ENCODE measurements at places on chromosomes 5 and 9. TPM values are rescaled to one million over a fixed set of nuclear protein-coding genes. Genes with fewer than 3 reads are reported as not detected.

The GRAMD2B gene
- total RNA-seq, result 30.6 TPM

GRCh38 chr9:121739971-121740370 lies 88.5 kb downstream of the DAB2IP start:
- no peaks in the 10 kb centered on the region for H3K36me3 ChIP-seq
- peaks cover 4% of the 10 kb centered on the region for H3K4me1 ChIP-seq
- no peak for DNase-seq
- H3K27ac ChIP-seq, result peak overlapping the region; percentile 49
- H3K27me3 ChIP-seq, result no peaks in the 10 kb centered on the region

- DNase-seq, result no peak
- H3K4me3 ChIP-seq, result no peak overlapping the region
- no peaks in the 10 kb centered on the region for H3K4me1 ChIP-seq
- no peaks in the 10 kb centered on the region for H3K27me3 ChIP-seq
Measured at GRCh38 chr9:77751341-77752091, 103.4 kb upstream of the GNA14 start.

DNA sequence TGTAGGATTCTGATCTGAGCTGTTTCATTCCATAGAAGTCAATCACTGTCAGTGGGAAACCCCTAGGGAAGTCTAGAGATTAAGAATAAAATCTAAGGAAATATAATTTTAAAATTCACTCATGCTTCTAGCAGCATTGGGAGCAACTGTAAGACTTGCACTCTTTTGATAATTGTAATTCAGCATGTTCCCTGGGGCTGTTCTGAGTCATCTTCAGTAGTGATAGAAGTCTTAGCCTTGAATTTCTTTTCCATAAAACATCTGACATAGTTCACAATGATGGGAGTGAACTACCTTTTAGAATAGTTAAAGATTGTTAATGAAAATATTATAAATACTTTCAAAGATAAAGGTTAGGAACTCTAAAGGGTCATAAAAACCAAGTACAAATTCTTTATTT lies 935.8 kb downstream of the DTWD2 start:
- DNase-seq, result no peak
- no peak overlapping the region for H3K27ac ChIP-seq
- no peaks in the 10 kb centered on the region for H3K27me3 ChIP-seq
- no peak overlapping the region for H3K4me3 ChIP-seq

The PCDHGA9 gene
- 13.2 TPM for total RNA-seq

GRCh38 chr5:116883875-116884274 lies 309.3 kb upstream of the SEMA6A start:
- no peaks in the 10 kb centered on the region for H3K36me3 ChIP-seq
- no peak overlapping the region for H3K4me3 ChIP-seq
- H3K27me3 ChIP-seq, result no peaks in the 10 kb centered on the region
- no peak overlapping the region for H3K27ac ChIP-seq
- no peaks in the 10 kb centered on the region for H3K4me1 ChIP-seq
- DNase-seq, result no peak

DNA sequence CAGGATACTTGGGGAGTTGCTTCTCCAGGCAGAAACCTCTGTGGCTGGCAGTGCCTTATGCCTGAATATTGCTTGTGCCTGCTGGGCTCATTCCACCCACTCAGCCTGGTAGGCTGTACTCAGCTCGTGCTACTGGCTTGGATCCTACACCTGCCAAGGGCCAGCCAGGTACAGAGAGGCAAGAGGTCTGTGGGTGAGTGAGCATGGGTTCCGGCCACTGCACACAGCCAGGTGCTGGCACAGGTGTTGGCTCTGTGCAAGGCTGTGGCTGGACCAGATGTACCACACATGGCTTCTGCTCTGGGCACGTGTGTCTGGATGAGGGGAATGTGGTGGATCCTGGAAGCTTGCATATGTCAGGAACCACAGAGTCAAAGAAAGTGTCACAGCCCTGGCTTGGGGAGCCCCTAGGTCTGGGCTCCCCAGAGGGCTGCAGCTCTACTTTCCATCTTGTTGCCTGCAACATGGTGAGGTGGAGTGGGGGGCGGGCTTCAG lies 76.7 kb upstream of the C6 start:
- peaks cover 4% of the 10 kb centered on the region for H3K4me1 ChIP-seq
- H3K27ac ChIP-seq, result no peak overlapping the region
- H3K4me3 ChIP-seq, result no peak overlapping the region
- DNase-seq, result no peak

DNA sequence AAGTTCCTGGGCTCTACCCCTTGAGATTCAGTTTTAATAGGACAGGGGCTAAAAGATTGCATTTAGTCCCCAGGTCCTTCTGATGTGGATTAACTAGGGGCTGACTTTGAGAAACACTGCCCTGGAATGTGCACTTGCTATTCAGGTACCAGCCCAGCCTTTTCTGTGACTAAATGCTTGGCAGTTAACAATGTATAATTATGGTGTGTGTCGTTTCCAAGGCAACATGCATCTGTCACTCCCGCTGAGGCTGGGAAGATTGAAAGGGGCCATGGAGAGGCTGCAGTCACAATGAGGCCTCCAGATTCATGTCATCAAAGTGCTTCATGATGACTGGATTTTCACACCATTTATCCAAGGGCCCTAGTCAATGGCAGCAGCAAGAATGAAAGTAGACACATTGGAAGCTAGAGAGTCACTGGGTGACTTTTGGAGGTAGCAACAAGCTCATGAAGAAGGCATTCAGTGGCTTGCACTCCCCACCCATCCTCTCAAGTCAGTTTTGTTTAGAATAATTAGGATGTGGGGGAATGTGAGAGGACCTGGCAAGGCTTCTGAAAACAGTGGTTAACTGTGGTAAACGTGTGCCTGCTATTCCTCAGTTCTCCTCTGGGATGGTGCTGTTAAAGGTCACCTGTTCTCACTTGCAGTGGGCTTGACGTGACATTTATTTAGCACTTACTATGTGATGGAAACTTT lies 28.3 kb downstream of the RAI14 start:
- no peaks in the 10 kb centered on the region for H3K36me3 ChIP-seq
- peak overlapping the region; percentile 90 for H3K27ac ChIP-seq
- H3K4me1 ChIP-seq, result peaks cover 9% of the 10 kb centered on the region
- no peak overlapping the region for H3K4me3 ChIP-seq
- H3K27me3 ChIP-seq, result no peaks in the 10 kb centered on the region

DNA sequence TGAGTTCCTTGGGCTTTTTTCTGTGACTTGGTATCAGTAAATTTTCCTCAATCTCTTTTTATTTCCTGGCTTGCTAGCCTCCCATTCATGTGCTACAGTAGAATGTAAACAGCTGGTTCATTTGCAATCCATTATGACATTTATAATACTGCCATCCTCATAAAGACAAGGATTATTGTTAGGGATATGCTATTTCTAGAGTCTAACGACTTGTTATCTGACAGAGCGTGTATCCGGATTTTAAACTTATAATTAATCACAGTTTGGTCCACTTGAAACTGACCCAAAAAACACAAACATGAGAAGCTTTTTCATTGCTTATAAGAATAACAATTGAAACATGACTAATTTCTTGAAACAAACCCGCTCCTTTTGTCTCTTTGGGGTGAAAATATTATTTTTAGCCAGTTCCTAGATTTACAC lies 585.8 kb downstream of the TLE4 start:
- no peaks in the 10 kb centered on the region for H3K36me3 ChIP-seq
- peaks cover 3% of the 10 kb centered on the region for H3K4me1 ChIP-seq
- H3K27me3 ChIP-seq, result no peaks in the 10 kb centered on the region
- H3K27ac ChIP-seq, result no peak overlapping the region

DNA sequence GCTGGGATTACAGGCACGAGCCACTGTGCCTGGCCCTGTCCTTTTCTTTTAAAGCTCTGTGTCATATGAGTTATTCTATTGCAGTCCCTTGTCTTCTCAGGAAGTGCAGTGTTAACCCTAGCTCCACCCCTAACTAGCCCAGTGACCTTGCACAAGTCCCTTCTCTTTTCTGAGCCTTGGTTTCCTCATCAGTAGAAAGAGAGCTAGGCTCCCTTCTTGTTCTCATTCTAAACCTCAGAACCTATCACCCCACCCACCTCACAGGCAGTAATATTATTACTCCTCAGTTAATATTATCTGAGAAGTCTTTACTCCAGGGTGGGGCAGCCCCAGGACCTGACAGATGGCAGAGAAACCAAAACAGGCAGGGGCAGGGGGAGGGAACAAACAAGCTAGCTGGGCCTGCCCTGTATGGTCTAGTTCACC lies 7.2 kb downstream of the CYFIP2 start:
- no peaks in the 10 kb centered on the region for H3K36me3 ChIP-seq
- H3K27me3 ChIP-seq, result no peaks in the 10 kb centered on the region
- no peaks in the 10 kb centered on the region for H3K4me1 ChIP-seq
- no peak overlapping the region for H3K4me3 ChIP-seq
- no peak for DNase-seq
- no peak overlapping the region for H3K27ac ChIP-seq

The LCN12 gene
- total RNA-seq, result 0.71 TPM

The PAPPA gene
- 16.6 TPM for total RNA-seq

GRCh38 chr9:370086-370485 lies 155.4 kb downstream of the DOCK8 start:
- H3K4me1 ChIP-seq, result no peaks in the 10 kb centered on the region
- H3K27ac ChIP-seq, result no peak overlapping the region
- H3K36me3 ChIP-seq, result no peaks in the 10 kb centered on the region
- H3K27me3 ChIP-seq, result no peaks in the 10 kb centered on the region
- no peak for DNase-seq

GRCh38 chr9:19154135-19154612 lies 26.9 kb upstream of the PLIN2 start:
- no peaks in the 10 kb centered on the region for H3K4me1 ChIP-seq
- H3K4me3 ChIP-seq, result no peak overlapping the region
- no peaks in the 10 kb centered on the region for H3K27me3 ChIP-seq
- H3K27ac ChIP-seq, result no peak overlapping the region

The WDR38 gene
- total RNA-seq, result not detected

The SPINK7 gene
- not detected for total RNA-seq

DNA sequence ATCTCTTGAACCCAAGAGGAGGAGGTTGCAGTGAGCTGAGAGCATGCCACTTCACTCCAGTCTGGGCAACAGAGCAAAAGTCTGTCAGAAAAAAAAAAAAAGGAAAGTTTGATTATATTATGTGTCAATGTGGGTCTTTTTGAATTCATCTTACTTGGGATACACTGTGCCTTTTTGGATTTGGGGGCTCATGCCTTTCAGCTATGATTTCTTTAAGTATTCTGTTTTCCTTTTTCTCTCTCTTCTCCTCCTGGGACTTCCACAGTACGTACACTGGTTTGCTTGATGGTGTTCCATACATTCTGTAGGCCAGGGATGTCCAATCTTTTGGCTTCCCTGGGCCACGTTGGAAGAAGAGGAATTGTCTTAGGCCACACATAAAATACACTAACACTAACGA lies 128.3 kb downstream of the DPYSL3 start:
- no peaks in the 10 kb centered on the region for H3K27me3 ChIP-seq
- no peaks in the 10 kb centered on the region for H3K4me1 ChIP-seq
- no peaks in the 10 kb centered on the region for H3K36me3 ChIP-seq
- no peak overlapping the region for H3K27ac ChIP-seq
- H3K4me3 ChIP-seq, result no peak overlapping the region

The RFESD gene
- 0.75 TPM for total RNA-seq

The CEP72 gene
- 2.2 TPM for total RNA-seq

The PCDHGA6 gene
- 8.8 TPM for total RNA-seq

DNA sequence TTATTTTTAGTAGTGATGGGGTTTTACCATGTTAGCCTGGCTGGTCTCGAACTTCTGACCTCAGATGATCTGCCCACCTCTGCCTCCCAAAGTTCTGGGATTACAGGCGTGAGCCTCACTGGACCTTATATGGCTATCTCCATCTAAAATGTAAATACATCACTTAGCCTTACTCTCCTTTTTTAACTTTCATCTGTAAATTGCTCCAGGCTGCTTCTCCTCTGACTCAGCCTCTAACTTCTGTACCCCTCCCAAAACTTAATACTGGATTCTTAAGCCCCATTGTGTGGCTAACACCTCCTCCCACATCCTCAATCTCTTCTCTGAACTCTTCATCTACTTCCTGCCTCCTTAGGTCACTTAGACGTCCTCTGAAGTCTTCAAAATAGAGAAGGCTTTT lies 4.0 kb downstream of the SNX30 start:
- no peak for DNase-seq
- no peaks in the 10 kb centered on the region for H3K27me3 ChIP-seq
- peaks cover 1% of the 10 kb centered on the region for H3K4me1 ChIP-seq
- no peaks in the 10 kb centered on the region for H3K36me3 ChIP-seq

DNA sequence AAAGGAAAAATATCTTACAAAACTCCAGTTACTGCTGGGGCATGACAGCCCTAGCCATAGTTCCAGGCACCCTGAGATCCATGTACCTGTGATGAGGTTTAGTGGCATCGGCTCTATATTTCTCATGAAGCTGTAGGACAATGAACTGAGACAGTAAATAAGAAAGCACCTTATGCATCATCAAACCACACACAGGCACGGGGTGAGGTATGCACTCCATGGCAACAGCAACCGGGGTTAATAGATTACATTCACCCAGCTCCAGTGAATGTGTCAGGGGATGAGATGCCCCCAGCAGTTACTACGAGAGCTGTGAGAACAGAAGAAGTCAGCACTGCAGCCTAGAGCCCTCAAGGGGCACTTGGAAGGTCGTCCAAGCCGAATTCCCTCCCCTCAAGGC lies 162.0 kb upstream of the S1PR3 start:
- H3K36me3 ChIP-seq, result no peaks in the 10 kb centered on the region
- H3K4me3 ChIP-seq, result no peak overlapping the region
- H3K27ac ChIP-seq, result no peak overlapping the region
- H3K4me1 ChIP-seq, result no peaks in the 10 kb centered on the region
- no peaks in the 10 kb centered on the region for H3K27me3 ChIP-seq

The PCDHB3 gene
- total RNA-seq, result 2.9 TPM

DNA sequence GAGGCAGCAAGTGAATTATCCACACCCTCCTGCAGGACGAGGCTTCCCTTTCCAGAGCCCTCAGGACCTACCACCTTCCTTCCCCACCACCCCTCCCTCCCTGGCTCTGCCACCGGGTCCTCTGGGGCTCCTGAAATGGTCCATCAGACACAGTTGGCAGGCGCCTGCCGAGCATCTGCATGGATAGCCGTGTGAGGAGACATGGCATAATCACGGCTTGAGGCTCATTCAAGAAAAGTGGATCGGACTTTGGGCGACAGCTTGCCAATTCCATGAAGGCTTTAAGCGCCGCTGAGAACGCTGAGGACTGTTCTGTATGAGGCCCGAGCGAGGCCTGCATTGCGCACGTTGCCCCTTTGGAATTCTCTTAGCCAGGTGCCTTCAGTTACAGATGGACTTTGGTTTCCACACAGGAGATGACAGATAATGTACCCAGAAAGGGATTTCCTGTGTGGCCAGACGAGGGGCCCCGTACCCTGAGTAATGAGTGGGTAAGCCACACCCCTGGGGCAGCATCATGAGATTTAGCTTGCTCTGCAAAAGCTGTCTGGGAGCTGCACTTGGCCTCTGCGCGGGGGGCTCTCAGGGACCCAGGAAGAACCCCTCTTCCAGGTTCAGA lies 179.8 kb downstream of the OLFM1 start:
- H3K4me1 ChIP-seq, result no peaks in the 10 kb centered on the region
- no peaks in the 10 kb centered on the region for H3K27me3 ChIP-seq
- no peak overlapping the region for H3K4me3 ChIP-seq
- no peak overlapping the region for H3K27ac ChIP-seq

- H3K27ac ChIP-seq, result no peak overlapping the region
- no peaks in the 10 kb centered on the region for H3K36me3 ChIP-seq
- no peaks in the 10 kb centered on the region for H3K4me1 ChIP-seq
Measured at GRCh38 chr9:272251-273213, 57.9 kb downstream of the DOCK8 start.

GRCh38 chr5:123450114-123450513 lies 26.9 kb upstream of the CEP120 start:
- no peaks in the 10 kb centered on the region for H3K27me3 ChIP-seq
- DNase-seq, result no peak
- H3K27ac ChIP-seq, result no peak overlapping the region
- no peaks in the 10 kb centered on the region for H3K36me3 ChIP-seq
- H3K4me1 ChIP-seq, result no peaks in the 10 kb centered on the region

All from aorta (tissue), 5 donors.